NCI-H1105 (cell line): ENCODE measurements at places on chromosomes 16 and 17.
A peak's percentile ranks its signal among the peaks of the same experiment; 100 is the strongest.

GRCh38 chr17:71511266-71511995, 609.4 kb upstream of the SOX9 start:
- no peak for DNase-seq

- peak; percentile 74 for DNase-seq
Measured at GRCh38 chr17:63476854-63477479, at the start of gene ACE. Gene ACE, plus strand, starts transcription at chr17:63477061. Its CDS starts 34 bp downstream, at chr17:63477095.

- no peak for DNase-seq
Measured at GRCh38 chr16:79532273-79532672, 68.3 kb downstream of the MAF start.

GRCh38 chr17:6639014-6639585, 1.4 kb downstream of the KIAA0753 start:
- DNase-seq: no peak

GRCh38 chr16:5001571-5001970, 32.2 kb downstream of the NAGPA start:
- DNase-seq: no peak

GRCh38 chr17:67477687-67478086, 100.6 kb downstream of the PITPNC1 start:
- DNase-seq: no peak

GRCh38 chr16:53876811-53877210, 172.9 kb downstream of the FTO start:
- DNase-seq: no peak

- DNase-seq: peak; percentile 77
Measured at GRCh38 chr16:12436201-12436657, 367.5 kb downstream of the CPPED1 start.

- DNase-seq: no peak
Measured at GRCh38 chr16:11686713-11687380, 18.6 kb downstream of the SNN start.

- no peak for DNase-seq
Measured at GRCh38 chr16:22348291-22348690, 26.1 kb downstream of the CDR2 start.

DNA sequence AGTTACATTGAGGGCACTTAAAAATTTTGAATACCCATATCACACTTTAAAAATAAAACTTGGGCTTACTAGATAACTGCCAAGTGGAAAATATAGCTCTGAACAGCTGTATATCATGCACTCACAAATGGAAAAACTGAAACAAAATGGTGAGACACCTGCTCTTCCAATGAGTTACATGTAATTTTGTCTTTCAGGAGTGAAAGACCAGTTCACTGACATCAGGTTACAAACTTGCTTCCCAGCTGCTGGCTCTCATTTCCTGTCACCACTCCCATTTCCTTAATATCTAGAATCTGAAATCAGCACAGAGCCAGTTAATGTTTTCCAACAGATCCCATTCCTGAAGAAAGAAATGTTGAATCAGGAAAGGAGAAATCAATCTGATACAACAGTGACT, 10.8 kb downstream of the CSNK2A2 start:
- DNase-seq: no peak

- no peak for DNase-seq
Measured at GRCh38 chr17:13885953-13886889, 183.1 kb upstream of the COX10 start.

DNA sequence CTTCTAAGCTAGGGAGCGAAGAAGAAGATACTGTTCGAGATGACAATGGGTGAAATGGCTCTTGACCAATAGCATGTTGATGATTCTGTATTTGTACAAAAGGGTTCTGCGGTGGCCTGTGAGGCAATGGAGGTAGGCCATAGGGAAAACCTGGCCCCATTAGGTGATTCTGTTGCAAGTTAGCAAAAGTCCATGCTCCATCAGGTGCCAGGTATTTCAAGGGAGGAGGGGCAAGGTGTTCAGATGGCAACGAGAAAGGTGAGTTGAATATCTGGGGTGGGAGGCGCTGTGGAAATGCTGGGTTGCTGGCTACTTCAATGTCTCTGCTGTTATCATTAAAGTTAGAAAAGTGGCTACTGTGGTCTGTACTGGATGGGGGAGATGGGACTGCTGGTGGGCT, 62.8 kb downstream of the CACNG1 start:
- DNase-seq: no peak

GRCh38 chr17:81354954-81355347, 40.3 kb upstream of the BAHCC1 start:
- no peak for DNase-seq

- peak; percentile 82 for DNase-seq
Measured at GRCh38 chr16:48623304-48624016, 13.5 kb upstream of the N4BP1 start.

GRCh38 chr17:38867968-38868816, 1.7 kb upstream of the LASP1 start:
- peak; percentile 37 for DNase-seq

DNA sequence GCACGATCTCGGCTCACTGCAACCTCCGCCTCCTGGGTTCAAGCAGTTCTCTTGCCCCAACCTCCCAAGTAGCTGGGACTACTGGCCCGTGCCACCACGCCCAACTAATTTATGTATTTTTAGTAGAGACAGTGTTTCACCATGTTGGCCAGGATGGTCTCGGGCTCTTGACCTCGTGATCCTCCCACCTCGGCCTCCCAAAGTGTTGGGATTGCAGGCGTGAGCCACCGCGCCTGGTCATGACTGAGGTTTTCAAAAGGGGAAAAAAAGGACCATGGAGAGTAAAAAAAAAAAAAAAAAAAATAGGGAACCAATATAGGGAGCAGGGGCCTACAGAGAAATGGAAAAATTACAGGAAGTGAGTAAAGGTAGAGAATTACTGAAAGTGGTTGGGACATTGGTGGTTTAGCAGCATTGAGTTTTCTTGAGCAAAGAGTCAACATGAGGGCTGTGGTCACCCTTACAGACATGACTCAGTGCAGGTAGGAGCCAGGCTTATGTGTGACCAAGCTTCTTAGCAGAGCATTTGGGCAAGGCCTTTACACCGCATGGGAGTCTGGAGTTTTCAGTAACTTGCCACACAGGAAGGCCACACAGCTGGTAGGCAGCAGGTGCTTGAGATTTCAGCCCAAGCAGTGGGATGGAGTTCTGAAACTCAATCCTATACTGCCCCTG, 447.3 kb downstream of the HS3ST3B1 start:
- no peak for DNase-seq

- no peak for DNase-seq
Measured at GRCh38 chr17:9380361-9380760, 195.3 kb downstream of the STX8 start.

GRCh38 chr17:70288540-70289290, 119.4 kb downstream of the KCNJ2 start:
- DNase-seq: peak; percentile 49

GRCh38 chr17:73138541-73139138, 26.2 kb upstream of the SSTR2 start:
- no peak for DNase-seq

GRCh38 chr16:27448532-27449433, 46.8 kb downstream of the IL21R start:
- DNase-seq: peak; percentile 38

DNA sequence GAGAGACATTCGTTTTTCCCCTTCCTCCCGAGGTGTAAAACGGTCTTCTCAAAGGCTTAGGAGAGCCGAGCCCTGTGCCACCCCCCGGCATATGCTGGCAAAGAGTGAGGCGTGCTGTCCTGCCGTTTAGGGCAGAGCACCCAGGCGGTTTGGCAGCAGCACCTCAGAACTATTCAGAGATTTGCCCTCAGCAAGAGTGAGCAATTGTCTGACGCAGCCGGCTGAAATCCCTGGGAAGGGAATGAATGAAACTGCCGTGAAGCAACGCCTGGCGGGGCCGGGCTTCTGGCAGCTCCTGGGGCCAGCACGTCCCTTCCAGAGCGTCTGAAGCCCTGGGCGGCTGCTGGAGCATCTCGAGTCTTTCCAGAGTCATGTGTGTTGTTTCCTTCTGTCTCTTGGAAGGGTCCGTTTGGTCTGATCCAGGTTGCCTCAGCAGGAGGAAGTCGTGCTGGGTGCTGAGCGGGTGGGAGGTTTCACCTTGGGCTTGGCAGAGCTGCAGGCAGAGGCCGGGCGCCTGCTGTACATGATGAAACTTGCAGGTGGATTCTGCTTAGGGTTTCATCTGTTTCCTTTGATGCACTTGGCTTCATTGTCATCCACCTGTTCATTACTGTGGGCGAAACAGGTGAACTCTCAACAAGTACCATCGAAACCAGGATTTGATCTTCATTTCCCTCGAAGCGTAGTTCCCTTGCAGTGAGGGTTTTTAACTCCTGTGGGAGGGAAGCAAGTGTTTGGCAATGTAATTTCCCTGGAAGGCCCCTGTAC, 35.4 kb downstream of the TBCD start:
- peak; percentile 66 for DNase-seq

DNA sequence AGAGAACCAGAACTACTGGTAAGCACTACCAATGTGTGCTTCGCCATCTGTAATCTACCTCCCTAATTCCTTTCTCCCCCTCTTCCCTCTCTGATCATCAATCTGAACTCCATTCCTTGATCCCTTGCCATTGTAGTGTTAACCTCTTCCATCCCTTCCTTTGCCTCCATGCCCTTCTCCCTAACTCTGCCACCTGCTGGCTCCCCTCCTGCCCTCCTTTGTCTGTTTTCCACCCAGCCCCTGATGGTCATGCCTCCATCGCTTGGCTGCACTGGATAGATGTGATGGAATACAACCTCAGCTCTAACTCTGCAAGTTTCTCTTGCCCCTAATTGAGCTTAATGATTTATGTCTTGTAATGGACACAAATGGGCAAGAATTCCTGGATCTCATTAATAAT, 108.2 kb upstream of the ASIC2 start:
- no peak for DNase-seq

DNA sequence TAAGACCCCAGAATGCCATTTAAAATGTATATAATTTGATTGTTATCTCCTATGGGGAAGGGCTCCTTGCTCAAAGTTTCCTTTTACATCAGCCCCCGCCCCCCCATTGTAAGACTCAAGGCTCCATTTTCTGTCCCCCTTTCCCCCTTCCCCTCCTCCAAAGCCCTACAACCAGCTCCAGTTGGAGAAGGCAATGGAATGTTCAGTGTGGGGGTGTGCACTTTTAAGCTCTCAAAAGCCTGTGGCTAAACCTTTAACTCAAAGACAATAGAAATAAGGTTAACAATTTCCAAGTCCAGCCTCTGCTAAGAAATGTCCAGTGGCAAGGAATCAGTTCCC, 114.7 kb downstream of the NOG start:
- no peak for DNase-seq

DNA sequence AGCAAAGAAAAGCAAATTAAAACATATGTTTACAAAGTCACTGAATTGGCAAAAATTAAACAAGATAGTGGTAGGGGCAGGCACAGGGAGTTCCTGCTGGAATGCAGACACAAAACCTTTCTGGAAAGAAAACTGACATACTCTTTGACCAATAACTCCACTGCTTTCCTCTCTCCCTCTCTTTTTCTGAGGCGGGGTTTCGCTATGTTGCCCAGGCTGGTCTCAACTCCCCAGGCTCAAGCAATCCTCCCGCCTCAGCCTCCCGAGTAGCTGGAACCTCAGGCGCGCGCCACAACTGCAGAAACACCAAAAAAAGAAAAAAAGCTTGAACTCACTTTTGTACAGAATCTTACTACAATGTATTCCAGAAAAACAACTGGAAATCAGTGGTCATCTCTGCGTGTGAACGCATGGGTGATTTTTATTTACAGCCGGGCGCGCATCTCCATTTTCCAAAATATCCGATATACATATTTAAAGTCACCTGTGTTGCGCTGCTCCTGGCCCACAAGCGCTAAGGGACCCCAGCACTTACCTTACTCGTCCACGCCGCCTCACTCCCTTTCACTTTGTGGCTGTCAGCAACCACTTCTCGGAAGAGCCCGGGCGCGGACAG, 480 bp downstream of the TXNL4B start:
- no peak for DNase-seq

- DNase-seq: no peak
Measured at GRCh38 chr17:68378268-68379176, 78.8 kb downstream of the WIPI1 start.

GRCh38 chr17:7466639-7467341, 12.6 kb downstream of the ZBTB4 start:
- DNase-seq: no peak

DNA sequence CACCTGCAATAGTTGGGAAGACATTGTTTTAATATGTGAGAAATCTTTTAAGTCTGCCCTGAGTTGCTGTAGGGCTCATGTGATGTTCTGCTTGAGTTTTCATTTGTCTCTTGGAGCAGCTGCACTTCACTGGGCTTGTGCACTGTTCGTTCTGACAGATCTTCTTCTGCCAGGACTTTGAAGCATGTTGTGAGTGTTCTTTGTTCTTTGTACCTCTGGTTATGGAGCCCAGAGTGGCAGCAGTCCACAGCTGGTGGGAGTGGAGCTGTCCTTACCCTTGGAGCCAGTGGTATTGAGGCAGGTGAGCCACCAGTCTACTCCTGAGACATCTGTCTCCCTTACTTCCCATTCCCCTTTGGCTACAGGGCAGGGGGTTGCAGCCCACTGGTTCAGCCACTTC, 64.6 kb downstream of the GNAO1 start:
- DNase-seq: no peak

DNA sequence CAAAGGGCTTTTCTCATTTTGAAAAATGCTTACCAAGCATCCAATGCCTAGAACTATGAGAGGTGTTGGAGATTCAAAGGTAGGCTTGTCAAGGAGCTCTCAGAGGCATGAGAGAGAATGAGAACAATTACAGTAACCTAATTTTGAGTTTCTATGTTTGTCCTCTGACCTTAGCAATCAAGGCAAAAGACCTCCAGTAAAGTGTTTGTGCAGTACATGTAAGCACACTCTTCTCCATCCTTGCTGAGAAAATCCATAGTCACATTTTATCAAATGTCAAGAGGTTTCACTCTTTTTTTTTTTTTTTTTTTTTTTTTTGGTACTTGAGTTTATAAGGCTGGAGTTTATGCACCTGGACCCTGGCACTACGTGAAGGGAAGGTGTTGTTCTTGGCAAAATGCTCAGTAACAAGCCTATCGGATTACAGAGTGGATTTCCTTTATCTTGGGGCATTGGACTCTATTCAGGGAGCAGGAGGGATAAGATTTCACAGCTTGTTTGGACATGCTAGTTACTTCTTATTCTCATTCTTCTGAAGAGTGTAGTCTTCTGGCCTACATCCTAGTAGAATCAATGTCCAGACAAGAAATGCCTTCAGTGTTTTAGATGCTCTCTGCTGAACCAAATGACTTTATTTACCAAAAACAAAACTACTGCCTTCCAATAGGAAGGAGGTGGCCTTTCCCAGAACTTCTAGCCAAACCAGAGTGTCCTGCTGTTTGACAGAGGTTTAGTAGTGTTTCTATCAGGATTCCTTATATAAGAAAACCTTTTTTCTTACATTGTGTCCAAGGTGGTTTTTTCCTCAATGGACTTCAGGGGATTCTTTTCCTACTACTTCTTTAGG, 21.9 kb downstream of the KCNJ2 start:
- peak; percentile 64 for DNase-seq
